Stimulated activated CD4-positive, alpha-beta T cell treated with anti-CD3 and anti-CD28 coated beads, Interleukin-12 subunit alpha, Interleukin-12 subunit beta, amount 100 ng/mL, for 24 hours (primary cell): ENCODE measurements at places on chromosomes 5 and 9.

DNA sequence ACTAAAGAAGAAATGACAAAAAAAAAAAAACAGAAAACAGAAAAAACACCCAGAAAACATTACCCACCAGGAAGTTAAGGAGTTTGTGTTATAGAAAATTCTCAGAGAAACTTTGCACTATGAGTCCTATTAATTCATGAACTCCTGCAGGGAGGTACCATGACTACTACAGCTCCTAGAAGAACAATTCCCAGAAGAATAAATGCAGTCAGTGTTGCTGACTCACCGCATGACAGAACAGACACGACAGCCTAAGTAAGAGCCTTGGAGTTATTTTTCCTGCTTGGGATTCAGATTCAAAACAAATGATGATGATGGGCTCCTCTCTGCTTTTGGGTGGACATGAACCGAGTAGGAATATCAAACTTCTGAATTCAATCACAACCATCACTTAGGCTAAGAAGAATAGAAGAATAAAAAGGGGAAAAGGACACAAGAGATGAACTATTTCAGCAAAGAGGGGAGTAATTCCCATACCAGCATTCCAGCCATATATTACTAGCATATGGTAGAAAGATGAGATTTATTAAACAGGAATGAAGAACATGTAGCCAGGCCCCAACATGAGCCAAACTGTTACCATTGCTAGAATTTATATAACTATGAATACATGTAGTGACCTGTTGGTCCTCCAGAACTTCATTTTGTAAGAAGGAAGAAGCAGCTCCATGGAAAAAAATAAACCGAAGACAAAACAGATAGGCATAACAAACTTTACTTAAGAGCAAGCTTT, 209.6 kb upstream of the PDE4D start:
- DNase-seq = no peak

- no peak for DNase-seq
Observed at GRCh38 chr9:34475097-34475496, 16.5 kb downstream of the DNAI1 start.

DNA sequence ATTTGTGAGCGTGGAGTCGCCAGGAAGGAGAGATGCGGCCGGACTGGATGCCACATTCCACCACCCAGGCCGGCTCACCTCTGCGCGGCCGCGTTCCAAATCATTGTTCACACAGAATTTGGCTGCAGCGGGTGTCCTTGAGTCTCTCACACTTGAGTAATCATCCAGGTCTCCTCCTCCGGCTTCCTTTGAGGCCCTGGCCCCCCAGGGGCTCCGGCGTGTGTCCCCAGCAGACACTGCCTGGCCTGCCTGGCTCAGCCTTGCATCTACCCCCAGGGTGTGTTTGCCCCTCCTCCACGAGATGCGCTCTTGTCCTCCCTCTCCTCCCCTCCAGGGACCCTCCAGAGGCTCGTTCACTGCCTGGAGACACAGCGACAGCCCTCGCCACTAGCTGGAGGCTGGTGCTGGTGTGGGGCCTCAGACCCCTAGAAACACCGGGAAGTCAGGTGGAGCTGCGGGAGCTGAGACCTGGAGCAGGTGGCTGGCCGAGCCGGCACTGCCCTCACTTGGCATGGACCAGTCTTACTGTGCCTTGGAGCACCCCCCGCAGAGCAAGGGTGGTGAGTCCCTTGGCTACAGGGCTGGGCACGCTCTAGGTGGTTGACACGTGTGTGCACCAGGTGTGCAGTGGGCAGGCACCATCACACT, 7.0 kb upstream of the SLC9A3 start:
- no peak for DNase-seq

DNA sequence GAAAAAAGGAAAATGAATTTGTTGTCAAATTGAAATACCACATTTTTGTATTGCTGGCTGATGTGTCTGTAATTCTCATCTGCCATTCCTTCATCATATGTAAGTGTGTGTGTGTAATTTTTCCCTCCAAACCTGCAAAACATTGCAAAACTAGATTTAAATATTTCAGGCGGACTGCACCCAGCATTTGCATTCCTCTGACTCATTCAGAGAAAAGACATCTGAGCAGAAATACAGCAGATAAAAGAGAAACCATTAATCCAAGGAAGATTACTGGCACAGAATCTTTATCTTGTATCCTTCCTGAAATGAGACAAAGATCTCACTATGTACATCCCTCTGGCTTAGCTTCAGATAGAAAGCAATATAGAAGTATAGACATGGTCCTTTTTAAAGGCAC, 275.3 kb downstream of the TMEM38B start:
- no peak for DNase-seq

DNA sequence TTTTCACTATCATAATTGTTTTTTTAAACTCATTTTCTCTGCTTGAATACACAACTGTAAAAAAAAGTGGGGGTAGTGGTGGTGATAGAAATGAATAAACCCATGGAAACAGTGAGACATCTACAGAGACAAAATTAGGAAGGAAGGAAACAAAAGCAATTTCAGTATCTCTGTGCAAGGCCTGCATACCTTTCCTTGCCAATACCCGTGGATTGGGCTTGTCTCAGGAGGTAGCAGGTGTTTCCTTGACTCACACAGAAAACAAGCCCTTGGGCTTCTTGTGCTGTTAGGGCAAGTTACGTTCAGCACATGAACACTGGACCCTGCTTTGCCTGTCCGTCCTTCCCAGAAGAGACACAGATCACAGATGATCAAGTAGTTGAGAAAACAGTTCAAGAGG, 372.2 kb downstream of the ZSWIM6 start:
- DNase-seq = no peak

GRCh38 chr9:11064909-11065308, 452.1 kb upstream of the PTPRD start:
- no peak for DNase-seq

- DNase-seq = no peak
Observed at GRCh38 chr5:116880150-116880549, 305.5 kb upstream of the SEMA6A start.

GRCh38 chr5:170278611-170279458, 18.7 kb downstream of the LCP2 start:
- DNase-seq = peak; percentile 75

DNA sequence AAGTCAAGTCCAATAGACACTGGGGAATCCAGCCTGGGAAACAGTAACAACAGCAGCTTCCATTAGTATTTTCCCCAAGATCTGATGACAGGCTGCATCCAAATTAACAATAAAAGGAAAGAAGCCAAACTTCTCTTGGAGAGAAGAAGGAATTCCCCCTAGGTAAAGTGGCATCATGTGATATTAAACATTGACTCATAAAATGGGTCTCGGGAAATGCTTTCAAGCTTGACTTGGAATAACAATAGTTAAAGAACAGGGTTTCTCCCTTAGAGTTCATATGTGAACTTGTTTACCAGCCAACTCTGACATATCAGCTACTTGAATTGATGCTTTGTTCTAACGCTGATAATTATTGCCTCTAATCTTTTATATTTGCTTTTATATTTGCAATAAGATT, 45.4 kb downstream of the ENTREP1 start:
- DNase-seq = no peak

DNA sequence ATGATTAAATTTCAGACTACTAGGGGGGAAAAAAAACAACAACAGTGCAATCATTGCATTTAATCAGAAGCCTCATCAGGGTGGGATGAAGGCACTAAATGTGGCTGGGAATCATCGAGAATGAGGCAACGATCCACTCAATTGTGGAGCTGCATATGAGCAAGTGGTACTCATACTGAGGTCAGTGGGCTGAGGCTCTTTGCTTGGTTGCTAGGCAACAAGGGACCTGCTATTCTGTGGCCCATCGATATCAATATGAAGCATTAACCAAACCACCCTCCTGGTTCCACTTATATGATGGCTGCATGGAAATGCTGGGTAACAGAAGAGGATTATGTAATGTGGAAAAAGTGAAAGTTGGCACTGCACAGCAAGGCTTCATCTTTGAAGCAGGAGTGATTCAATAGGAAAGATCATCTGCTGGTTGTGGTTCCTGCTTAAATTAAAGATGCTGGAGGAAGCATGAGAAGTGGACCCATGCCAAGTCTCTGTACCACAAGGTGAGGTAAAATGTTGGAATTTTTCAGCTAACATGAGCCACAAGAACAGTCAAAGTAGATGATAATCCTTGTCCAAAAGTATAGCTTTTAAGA, 159.8 kb upstream of the HMHB1 start:
- DNase-seq = no peak

DNA sequence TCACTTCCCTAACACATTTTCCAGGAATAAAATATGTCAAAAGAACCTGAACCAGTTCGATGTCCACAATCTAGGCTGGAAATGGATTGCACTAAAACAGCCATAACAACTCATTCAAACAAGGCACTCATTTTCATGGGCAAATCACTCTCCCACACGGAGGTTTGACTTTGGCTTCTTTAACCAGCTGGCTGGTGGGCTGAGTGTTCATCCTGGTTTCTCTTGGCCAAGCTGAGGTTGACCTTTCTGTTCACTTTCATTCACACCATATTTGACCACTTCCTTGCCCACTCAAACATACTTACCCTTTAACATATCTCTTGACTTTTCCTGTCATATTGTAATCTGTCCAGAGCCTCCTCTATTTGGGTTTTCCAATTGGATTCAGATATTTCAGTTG, 5.4 kb downstream of the IL7R start:
- DNase-seq = no peak

GRCh38 chr5:172463031-172463430, 8.7 kb upstream of the SH3PXD2B start:
- DNase-seq = no peak

DNA sequence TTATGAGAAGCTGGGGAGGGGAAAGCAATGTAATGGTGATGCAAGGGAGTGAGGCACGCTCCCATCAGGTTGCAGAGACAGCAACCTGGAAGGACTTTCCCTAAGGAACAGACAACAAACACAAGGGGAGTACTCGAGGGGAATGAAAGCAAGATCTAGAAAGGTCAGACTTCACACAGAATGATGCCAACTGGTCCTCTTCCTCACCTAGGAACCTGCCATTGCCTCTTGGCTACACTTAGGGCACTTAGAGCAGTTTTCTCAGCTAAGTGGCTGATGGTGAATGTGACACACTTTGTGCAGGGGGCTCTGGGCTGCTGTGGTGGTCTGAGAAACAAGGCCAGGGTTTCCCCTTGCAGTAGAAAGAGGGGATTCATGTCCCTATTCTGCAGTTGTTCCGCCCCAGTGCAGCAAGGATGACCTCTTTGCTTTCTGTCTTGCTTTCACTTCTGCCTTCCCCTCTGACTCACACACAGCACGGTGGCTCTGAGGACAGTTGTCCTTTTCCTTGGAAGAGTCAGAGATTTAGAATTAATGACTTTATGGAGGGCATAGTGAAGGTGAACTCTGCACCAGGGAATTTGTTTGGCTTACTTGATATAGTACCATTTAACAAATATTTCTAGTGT, 394.0 kb upstream of the KLF4 start:
- DNase-seq = no peak

- no peak for DNase-seq
Observed at GRCh38 chr5:75886706-75887105, 169.5 kb upstream of the POC5 start.

GRCh38 chr9:91039125-91039834, 237.7 kb downstream of the SYK start:
- DNase-seq = no peak

GRCh38 chr5:180315762-180316212, 23.9 kb upstream of the MAPK9 start:
- peak; percentile 72 for DNase-seq

DNA sequence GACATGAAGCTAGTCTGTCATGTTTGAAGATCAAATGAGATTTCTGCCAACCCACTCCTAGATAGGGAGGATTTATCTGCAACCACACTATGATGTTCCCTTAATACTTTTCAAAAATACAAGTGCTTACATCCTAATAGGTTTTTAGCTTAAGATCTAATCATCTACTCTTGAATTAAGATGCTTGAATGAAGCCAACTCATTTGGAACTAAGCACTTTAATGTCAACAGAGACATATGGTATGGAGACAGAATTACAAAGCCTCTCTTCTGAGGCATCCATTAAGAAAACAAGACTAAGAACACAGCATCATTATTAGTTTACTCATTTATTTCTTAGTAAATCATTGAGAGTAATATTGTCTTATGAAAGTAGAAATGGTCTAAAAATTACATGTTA, 139.3 kb upstream of the NFIB start:
- no peak for DNase-seq
